ENCODE measurements at places on chromosomes 13 and 19. TPM values are rescaled to one million over a fixed set of nuclear protein-coding genes. Genes with fewer than 3 reads are reported as not detected.

TMEM38A gene
- 11.9 TPM for total RNA-seq

PCDH8 gene
- 2.7 TPM for total RNA-seq

ZNF460 gene
- total RNA-seq = 95.8 TPM

ERCC5 gene
- 55.8 TPM for total RNA-seq

ZNF90 gene
- 7.5 TPM for total RNA-seq

GRCh38 chr13:99072941-99073340 is 95.1 kb upstream of the DOCK9 start:
- no peak for DNase-seq

- DNase-seq = no peak
Observed at GRCh38 chr13:52012512-52012836, 276 bp downstream of the ALG11 start.

- DNase-seq = peak; percentile 95
Observed at GRCh38 chr13:33204130-33204927, 81.2 kb downstream of the STARD13 start.

- no peak for DNase-seq
Observed at GRCh38 chr13:90968166-90968904, 379.2 kb upstream of the MIR17HG start.

DNA sequence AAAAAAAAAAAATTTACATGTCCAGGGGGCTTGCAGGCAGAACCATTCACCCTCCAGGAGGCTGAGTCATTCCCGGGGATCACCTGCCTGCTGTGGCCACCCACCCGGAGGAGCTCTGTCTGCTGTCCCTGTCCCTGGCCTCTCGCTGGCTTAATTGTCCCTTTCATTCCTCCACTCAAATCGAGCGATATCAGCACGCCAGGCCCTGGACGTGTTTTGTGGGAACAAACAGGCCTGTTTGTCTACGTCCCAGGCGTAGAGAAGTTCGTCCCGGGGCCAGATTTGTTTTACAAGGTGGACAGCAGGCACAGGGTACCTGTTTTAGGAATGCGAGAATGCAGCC is 21.2 kb downstream of the SULT2B1 start:
- DNase-seq = no peak

GRCh38 chr13:44063881-44064280 is 184.2 kb downstream of the LACC1 start:
- no peak for DNase-seq

GRCh38 chr19:46678110-46678732 is 17.2 kb upstream of the DACT3 start:
- no peak for DNase-seq
